Osteoblast (primary cell): ENCODE measurements at places on chromosomes 3 and 15. TPM values are rescaled to one million over a fixed set of nuclear protein-coding genes. Genes with fewer than 3 reads are reported as not detected.

NOX5 gene
- total RNA-seq: 0.29 and 0.36 TPM in 2 replicates

GRCh38 chr15:93296759-93297500 is 207.9 kb upstream of the RGMA start:
- DNase-seq: no peak

- peak; percentile 58 for DNase-seq
Observed at GRCh38 chr3:174330303-174330702, 528.8 kb upstream of the NAALADL2 start.

FAM227B gene
- total RNA-seq: 4.3 and 6.2 TPM in 2 replicates

DNA sequence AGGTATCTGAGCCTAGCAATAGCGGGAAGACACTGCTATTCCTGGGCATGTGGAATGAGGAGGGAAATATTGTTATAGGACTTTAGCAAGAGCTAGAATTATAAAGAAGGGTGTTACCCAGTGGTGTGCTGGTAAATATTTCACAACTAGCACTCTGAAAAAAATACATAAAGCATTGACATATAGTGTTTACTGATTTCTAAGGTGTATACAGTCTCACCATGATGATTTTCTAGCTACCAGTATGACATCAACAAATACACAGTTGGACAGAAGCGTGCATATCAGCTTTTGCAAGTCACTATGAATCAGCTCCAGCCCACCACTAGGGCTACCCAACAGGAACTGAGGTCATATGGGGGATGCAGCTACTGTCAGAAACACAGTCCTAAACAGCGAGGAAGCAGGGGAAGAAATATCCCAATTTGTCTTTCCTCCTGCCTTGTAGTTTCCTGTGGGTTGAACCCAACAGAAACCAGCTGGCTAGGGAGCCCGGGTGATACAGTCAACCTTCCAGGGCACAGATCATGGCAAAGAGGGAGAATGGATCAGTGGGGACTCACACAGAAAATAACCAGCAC is 39.6 kb downstream of the HGD start:
- DNase-seq: peak; percentile 62

ALDH1A3 gene
- total RNA-seq: 54.6 and 61.6 TPM in 2 replicates

GRCh38 chr3:25380222-25380739 is 47.8 kb upstream of the RARB start:
- no peak for DNase-seq

GRCh38 chr3:132261506-132261905 is 55.7 kb upstream of the ACP3 start:
- DNase-seq: no peak

DNA sequence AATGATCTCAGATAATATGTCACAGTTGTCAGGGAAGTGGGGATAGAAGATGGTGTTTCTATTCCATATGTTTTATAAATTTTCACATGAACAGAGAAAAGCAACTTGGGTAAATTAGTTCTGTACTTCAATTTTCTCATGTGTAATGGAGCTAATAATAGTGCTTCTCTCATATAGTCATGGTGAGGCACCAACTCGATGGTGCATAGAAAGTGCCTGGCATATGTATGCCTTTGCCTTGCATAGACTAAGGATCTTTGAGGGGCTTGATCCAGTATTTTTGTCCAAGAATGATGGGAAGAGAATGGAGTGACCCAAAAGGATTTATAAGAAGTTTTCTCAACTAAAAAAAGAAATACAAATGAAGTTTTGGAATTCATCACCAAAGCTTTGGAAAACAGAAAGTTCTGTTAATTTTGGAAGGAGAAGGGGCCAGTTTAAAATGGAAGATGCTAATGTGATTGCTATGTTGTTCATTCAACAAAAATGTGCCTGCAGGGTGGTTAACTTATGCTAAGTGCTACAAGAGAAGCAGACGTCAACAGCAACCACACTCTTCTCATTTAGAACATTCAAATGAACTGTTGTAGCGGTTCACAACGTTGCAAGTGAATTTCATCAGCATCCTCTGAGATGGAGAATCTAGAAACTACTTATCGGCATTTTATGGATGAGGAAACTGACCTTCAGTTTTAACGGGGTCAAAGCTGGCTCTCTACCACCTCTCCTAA is 86.1 kb downstream of the RTP4 start:
- no peak for DNase-seq

GRCh38 chr3:75001330-75001729 is 386.9 kb upstream of the CNTN3 start:
- no peak for DNase-seq

GRCh38 chr3:160842021-160843005 is 86.3 kb downstream of the PPM1L start:
- peak; percentile 3 for DNase-seq

DNA sequence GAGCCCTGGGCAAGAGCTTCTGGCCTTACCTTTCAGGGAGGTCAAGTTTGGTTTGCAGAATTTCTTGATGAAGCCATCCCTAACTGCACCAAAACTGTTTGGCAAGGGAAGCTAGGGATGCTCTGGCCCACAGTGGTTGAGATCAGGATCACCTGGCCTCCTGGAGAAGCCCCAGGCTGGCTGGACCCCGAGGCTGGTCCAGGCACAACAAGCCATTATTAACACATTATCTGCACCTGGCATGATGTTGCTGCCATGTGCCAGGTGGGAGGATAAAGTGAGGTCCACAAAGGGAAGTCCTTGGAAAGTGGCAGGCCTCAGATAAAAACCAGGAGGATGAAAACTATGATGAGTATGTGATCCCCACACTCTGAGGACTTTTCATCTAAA is 35.9 kb upstream of the DUSP7 start:
- peak; percentile 0 for DNase-seq

PLSCR5 gene
- total RNA-seq: not detected in 2 replicates

DNA sequence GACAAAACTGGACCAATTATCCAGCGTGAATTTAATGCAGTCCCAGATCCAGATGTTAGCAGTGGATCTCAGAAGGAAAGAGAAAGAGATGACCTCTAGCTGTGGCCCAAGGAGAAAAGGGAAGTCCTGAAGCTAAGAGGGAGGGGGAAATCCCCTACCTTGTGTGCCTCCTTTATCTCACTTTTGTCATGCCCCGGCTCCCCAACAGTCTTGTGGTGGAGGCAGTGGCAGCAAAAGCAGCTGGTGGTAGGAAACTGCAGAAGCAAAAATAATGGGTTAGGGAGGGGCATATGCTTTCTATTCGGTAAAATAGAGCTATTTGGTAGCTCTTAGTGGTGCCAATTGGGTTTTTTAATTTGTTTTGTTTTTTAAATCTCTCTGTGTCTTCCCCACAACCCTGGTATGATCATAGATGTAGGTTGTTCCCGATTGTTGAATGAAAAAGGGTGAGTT is 56.5 kb downstream of the MCTP2 start:
- no peak for DNase-seq

SNRPN gene
- total RNA-seq: 94.6 and 117 TPM in 2 replicates

GRCh38 chr15:98856532-98856907 is 151.1 kb downstream of the PGPEP1L start:
- DNase-seq: peak; percentile 90

TRIM69 gene
- total RNA-seq: 9.4 and 14.7 TPM in 2 replicates

- DNase-seq: peak; percentile 88
Observed at GRCh38 chr15:89898614-89899294, 5.0 kb upstream of the AP3S2 start.

- DNase-seq: peak; percentile 78
Observed at GRCh38 chr15:64398575-64398974, 10.9 kb downstream of the TRIP4 start.

- DNase-seq: no peak
Observed at GRCh38 chr3:133884887-133885711, 10.6 kb downstream of the RAB6B start.

- DNase-seq: no peak
Observed at GRCh38 chr3:186182850-186183249, 74.0 kb upstream of the ETV5 start.

TGM4 gene
- not detected in 2 replicates for total RNA-seq

ACOX2 gene
- total RNA-seq: 28.6 and 29.8 TPM in 2 replicates

NR2F2 gene
- total RNA-seq: 13.0 and 14.5 TPM in 2 replicates

GRCh38 chr3:51817375-51817774 is 38.3 kb upstream of the IQCF6 start:
- no peak for DNase-seq

SPINK8 gene
- total RNA-seq: not detected in 2 replicates

IRAK2 gene
- 3.2 and 4.0 TPM in 2 replicates for total RNA-seq

DNA sequence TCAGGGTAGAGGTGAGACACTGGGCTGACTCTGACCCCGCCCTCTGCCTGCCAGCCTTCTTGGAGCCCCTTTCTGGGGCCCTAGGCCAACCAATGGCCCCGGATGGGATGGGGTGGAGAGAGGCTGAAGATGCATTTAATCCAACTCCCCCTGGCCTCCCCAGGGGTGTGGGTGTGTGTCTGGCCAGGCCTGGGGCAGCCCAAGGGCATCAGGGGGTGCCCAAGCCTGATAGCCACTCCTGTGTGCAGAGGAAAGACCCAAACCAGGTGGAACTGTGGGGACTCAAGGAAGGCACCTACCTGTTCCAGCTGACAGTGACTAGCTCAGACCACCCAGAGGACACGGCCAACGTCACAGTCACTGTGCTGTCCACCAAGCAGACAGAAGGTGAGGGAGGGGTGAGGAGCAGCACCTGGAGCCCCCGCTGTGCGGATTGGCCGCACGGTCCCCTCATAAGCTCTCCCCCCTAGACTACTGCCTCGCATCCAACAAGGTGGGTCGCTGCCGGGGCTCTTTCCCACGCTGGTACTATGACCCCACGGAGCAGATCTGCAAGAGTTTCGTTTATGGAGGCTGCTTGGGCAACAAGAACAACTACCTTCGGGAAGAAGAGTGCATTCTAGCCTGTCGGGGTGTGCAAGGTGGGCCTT is 9.5 kb downstream of the SPINT1 start:
- peak; percentile 66 for DNase-seq

NUTM1 gene
- under 0.01 TPM in 1 of 2 replicates, not detected in the other for total RNA-seq

- no peak for DNase-seq
Observed at GRCh38 chr3:190044974-190045373, 75.7 kb downstream of the P3H2 start.

MOBP gene
- not detected in 2 replicates for total RNA-seq

CSPG4 gene
- total RNA-seq: 11.5 and 20.3 TPM in 2 replicates

GRCh38 chr3:134336587-134336986 is 37.7 kb downstream of the AMOTL2 start:
- peak; percentile 95 for DNase-seq
